A549 treated with Mapracorat at 1 μM for 4 hours (cell line): ENCODE measurements at places on chromosomes 13 and 19. TPM values are rescaled to one million over a fixed set of nuclear protein-coding genes. Genes with fewer than 3 reads are reported as not detected.

The WTIP gene
- 24.4 to 38.6 TPM (median 38.0 TPM) in 5 replicates for total RNA-seq

The EPSTI1 gene
- 0.10 to 0.28 TPM (median 0.20 TPM) in 5 replicates for total RNA-seq

The RAP2A gene
- total RNA-seq: 3.9 to 5.8 TPM (median 4.9 TPM) in 5 replicates

The CD70 gene
- total RNA-seq: 14.3 to 24.3 TPM (median 22.8 TPM) in 5 replicates

The PBX4 gene
- total RNA-seq: 1.3 to 2.2 TPM (median 1.7 TPM) in 5 replicates

The LILRA1 gene
- not detected in 5 replicates for total RNA-seq

The ZNF728 gene
- total RNA-seq: not detected in 5 replicates

The LHB gene
- total RNA-seq: not detected in 5 replicates

The PGLYRP1 gene
- not detected in 5 replicates for total RNA-seq

The SARS2 gene
- 44.7 to 57.3 TPM (median 51.6 TPM) in 5 replicates for total RNA-seq

The CYP4F12 gene
- total RNA-seq: 1.7 to 2.1 TPM (median 2.0 TPM) in 5 replicates

The HPN gene
- 0.09 to 0.37 TPM (median 0.10 TPM) in 3 of 5 replicates, not detected in the others for total RNA-seq

The NUCB1 gene
- total RNA-seq: 201 to 205 TPM (median 202 TPM) in 5 replicates

The ZNF766 gene
- 7.5 to 11.5 TPM (median 9.5 TPM) in 5 replicates for total RNA-seq

The TEX29 gene
- total RNA-seq: 0.27 TPM in 1 of 5 replicates, not detected in the others

The CYP4F22 gene
- 0.08 to 0.31 TPM (median 0.18 TPM) in 5 replicates for total RNA-seq

The ZNF492 gene
- not detected in 5 replicates for total RNA-seq

The IL4I1 gene
- total RNA-seq: 0.35 to 0.71 TPM (median 0.59 TPM) in 5 replicates

The NKPD1 gene
- 0.33 to 0.73 TPM (median 0.57 TPM) in 5 replicates for total RNA-seq

The FCAR gene
- not detected in 5 replicates for total RNA-seq

The ZNF791 gene
- total RNA-seq: 4.1 to 6.0 TPM (median 4.9 TPM) in 5 replicates

The C19orf67 gene
- total RNA-seq: not detected in 5 replicates

The PSG6 gene
- total RNA-seq: not detected in 5 replicates

The KLHL1 gene
- total RNA-seq: not detected in 5 replicates

The ZNF793 gene
- total RNA-seq: 0.10 to 0.16 TPM in 2 of 5 replicates, not detected in the others

The TBC1D4 gene
- 11.8 to 18.0 TPM (median 13.6 TPM) in 5 replicates for total RNA-seq

The SERPINE3 gene
- total RNA-seq: not detected in 5 replicates

The GRIN2D gene
- 5.5 to 9.7 TPM (median 8.9 TPM) in 5 replicates for total RNA-seq

The TEX26 gene
- not detected in 5 replicates for total RNA-seq

The C19orf73 gene
- 1.2 to 2.4 TPM (median 1.6 TPM) in 5 replicates for total RNA-seq

The ZNF579 gene
- total RNA-seq: 19.1 to 31.9 TPM (median 29.7 TPM) in 5 replicates
